ENCODE measurements at places on chromosomes 6 and 20. TPM values are rescaled to one million over a fixed set of nuclear protein-coding genes. Genes with fewer than 3 reads are reported as not detected.

Gene LAMA2
- 0.59 TPM for total RNA-seq

Gene AGPAT4
- 4.1 TPM for total RNA-seq

Gene MCUR1
- 9.1 TPM for total RNA-seq

Gene TMC2
- total RNA-seq, result not detected

Gene EYA2
- total RNA-seq, result not detected

Gene CGA
- total RNA-seq, result not detected

Gene MAP7
- total RNA-seq, result 0.25 TPM

Gene MYO6
- total RNA-seq, result 28.0 TPM

Gene SIRPD
- total RNA-seq, result not detected

Gene SGK2
- total RNA-seq, result not detected
